ENCODE measurements at places on chromosomes 3 and 15.

- DNase-seq, result no peak
Measured at GRCh38 chr15:96002890-96003859, 327.3 kb upstream of the NR2F2 start.

DNA sequence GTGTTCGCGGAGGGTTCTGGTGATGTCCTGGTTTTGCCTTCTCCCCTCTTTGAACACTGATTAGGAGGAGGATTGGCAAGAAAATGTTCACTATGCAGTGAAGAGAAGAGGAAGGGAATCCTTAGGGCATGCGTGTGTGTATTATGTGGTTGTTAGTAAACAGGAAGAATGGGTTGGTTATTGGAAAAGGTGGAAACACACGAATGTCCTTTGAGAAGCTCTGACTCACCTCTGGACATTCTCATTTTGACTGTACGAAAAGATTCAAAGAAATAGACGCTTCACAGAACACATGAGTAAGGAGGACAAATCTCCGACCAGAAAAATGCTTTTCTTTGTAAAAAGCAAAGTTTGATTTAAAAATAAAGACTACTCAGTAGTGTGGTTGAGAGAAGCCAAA, 188.8 kb upstream of the PRICKLE2 start:
- no peak for DNase-seq

- peak; percentile 40 for DNase-seq
Measured at GRCh38 chr3:190697901-190698300, 164.6 kb downstream of the GMNC start.

DNA sequence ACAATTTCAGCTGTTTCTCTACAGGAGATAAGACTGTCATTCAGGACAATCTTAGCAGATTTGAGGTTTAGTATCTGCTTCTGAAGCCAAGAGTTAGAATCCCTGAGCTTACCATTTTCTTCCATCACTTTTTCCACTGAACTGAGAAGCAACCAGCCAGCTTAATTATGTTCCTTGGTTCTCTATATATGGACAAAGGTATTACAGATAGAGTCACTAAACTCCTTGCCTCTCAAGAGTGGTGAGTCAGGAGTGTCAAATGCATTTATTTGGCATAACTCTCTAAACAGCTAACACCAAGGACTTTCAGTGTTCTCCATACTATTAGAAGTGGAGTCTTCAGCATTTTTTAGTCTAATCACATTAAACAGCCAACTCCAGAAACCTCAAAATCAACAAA, 239.3 kb downstream of the ALCAM start:
- DNase-seq, result peak; percentile 84

GRCh38 chr3:68957895-68958294, 25.5 kb upstream of the TAFA4 start:
- DNase-seq, result no peak

DNA sequence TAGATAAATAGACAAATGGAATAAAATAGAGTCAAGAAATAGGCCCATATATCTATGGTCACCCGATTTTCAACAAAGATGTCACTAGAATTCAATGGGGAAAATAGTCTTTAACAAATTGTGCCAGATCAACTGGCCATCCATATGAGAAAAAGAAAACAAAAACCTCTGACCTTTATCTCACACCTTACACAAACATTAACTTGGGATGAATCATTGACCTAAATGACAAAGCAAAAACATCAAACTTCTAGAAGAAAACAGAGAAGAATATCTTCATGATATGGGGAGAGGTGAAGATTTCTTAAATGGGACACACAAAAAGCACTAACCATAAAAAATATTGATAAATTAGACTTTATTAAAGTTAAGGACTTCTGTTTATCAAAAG, 31.9 kb downstream of the ITGA11 start:
- DNase-seq, result no peak

DNA sequence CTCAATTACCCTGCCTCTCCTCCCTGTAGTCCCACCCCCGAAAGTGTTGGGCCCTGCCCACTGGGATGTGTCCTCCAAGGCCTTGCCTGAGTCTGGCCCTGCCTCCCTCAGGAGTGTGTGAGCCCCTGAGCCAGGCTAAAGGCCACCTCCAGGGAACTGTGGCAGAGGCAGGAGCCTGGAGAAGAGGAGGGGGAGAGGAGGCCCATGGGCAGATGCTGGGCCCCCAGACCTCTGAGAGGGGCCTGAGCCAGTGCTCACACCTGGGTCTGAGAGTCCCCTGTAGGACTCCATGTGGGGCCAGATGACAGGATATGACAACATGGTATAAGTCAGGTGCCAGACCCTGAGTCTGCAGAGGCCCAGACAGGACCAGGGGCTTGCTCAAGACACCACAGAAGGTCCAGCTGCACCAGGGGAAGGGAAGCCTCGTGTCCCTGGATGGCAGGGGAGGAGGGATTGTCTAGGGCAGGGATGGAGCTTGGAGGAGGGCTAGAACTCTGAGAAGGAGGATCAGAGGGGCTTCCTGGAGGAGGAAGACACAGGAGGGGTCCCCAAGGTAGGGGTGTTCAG, 217.9 kb downstream of the TBC1D2B start:
- DNase-seq, result no peak

GRCh38 chr15:77504306-77504705, 83.6 kb downstream of the HMG20A start:
- DNase-seq, result no peak

GRCh38 chr3:120102232-120102631, 8.0 kb upstream of the GSK3B start:
- no peak for DNase-seq

GRCh38 chr3:35664460-35664919, 25.2 kb downstream of the ARPP21 start:
- no peak for DNase-seq

GRCh38 chr3:142215106-142215505, 10.3 kb downstream of the GK5 start:
- peak; percentile 30 for DNase-seq

DNA sequence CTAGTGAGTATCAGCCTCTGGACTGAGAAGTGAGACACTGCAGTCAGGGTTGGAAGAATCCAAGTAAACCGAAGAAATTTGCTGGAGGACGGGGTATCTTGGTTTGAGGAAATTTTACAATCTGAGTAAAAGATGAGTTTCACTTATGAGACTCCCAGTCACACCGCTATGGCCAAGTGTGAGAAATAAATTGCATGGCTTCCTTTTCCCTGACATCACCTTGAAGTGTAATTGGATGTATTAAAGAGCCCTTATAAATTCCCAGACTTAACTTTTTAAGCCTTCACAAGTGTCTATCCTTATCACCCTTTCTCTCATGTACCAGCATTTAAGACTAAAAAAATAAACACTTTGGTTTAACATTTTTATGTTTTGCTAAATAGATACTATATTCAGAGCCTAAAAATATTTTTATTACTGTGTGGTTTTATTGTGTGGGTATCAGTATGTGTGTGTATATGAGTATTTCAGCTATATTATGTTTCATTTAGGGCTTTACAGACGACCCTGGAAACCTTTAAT, 23.8 kb downstream of the USP3 start:
- peak; percentile 59 for DNase-seq

GRCh38 chr3:20743553-20744321, 557.7 kb upstream of the SGO1 start:
- DNase-seq, result no peak

DNA sequence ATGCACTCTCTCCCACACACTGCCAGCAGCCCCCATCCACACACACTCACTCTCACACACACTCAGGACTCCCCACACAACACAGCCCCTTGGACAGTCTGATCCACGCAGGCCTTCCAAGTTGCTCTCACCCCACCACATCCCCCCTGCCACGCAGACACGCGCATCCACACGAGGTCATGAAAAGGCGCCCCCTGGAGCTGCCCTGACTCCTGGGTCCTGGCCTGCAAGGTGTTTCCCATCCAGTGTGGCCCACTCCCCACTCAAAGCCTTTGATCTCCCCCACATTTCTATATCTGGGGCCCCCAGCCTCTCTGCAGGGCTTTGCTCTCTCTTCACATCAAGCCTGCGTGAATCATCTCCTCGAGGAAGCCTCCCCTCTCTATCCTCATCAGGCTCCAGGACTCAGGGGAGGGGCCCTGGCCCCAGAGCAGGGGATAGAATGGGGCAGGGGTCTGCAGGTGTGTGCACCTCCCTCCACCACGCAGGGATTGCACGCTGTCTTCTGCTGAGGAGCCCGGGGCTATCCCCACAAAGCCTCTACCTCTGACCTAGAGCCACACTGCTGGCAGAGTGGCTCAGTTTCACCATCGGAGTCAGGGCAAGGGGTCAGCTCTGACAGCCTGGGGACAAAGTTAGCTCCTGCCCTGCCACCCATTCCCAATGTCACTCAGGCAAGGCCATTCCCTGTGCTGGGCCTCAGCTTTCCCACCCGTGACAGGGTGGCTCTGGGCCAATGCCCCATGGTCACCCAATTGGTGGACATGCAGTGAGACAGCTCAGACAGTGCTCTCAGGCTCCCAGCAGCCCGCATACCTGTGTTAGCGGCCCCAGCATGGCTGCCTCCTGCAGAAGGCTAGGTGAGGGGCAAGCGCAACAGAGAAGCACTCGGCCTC, 6.4 kb downstream of the MYL3 start:
- no peak for DNase-seq

DNA sequence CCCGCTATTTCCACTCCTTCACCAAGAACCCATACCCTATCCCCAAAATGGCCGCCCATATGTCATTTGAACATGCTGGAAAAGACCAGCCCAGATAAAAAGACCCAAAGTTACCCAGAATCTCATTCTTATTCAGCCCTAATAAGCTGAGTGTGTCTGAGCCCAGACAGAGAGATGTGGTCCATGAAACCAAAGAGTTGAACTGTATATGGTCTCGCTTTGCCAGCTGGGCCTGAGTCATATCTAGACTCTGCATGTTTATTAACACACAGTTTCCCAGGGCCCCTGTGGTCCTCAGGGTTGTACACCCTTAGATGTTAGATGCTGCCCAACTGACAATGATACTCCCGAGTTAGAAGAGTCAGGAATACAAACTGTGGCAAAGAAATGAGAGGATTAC, 201.9 kb upstream of the STRIT1 start:
- DNase-seq, result peak; percentile 5

DNA sequence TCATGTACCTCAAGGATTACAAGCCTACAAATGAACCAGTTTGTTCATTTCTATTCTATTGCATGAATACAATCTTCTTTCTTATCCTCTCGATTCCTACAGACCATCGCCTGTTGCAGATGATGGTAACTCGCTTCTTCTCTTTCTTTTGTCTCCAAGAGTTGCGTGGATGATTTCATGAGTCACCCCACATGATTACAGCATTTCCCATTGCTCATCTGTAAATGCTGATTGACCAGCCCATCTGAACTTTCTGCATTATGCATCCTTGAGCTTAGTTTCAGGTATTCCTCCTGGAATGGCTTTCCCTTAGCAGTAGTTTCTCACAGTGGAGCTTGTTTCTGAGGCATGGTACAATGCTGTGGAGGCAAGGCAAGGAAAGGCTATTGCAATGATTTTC, 109.6 kb upstream of the TOPAZ1 start:
- DNase-seq, result no peak

DNA sequence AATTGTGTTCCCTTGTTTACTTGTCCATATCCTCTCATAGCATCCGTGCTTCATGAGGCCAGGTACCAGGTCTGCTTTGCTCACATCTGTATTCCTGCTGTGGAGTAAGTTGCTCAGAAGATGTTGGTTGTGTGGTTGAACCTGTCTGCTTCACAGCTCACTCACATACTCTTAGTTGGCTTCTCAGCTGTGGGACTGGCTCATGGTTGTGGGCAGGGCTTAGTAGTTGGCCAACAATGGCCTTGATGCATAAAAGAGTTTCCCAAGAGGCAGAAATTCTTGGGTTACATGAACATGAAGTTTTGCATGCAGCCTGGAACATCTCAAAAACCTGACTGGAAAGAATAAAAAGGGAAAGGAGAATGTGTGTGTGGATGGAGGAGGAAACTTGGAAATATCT, 17.0 kb downstream of the CELF6 start:
- DNase-seq, result no peak

DNA sequence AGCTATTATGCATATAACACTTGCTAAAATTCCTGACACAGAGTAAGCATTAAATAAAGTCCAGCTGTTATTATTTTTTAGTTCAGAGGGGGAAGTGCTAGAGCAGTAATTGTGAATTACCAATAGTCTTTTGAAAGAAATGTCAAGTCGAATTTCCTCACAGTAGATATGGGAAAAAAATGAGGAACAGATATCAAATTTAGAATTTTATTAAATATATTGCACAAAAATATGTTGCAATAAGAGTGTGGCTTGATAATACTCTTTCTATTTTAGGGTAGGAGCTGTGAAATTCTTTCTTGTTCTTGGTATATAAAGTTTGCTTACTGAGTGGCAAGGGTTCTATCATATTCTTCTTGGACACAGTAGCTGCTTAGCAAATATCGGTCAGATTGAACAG, 181.3 kb downstream of the NFKBIZ start:
- DNase-seq, result no peak

GRCh38 chr3:105364128-105364527, 2.6 kb upstream of the ALCAM start:
- DNase-seq, result peak; percentile 84

GRCh38 chr3:134791992-134792391, 3.1 kb upstream of the EPHB1 start:
- DNase-seq, result no peak

DNA sequence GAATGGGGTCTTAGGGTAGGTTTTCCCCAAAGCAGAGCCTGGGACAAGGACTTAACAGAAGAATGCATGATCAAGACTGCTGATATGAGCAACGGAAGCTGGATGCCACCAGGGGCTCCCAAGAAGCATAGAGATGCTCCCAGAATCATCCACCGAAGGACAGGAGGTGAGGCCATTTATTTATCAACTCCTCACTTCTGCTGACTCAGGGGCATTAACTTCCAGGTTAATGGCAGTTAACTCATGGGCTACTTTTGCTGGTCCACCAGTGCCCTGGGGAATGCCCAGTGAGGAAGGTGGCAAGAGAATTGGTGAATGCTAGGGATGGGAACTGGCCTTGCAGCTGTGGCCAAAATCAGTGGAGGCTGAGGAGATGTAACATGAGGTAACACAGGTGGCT, 27.8 kb downstream of the TAFA4 start:
- no peak for DNase-seq

DNA sequence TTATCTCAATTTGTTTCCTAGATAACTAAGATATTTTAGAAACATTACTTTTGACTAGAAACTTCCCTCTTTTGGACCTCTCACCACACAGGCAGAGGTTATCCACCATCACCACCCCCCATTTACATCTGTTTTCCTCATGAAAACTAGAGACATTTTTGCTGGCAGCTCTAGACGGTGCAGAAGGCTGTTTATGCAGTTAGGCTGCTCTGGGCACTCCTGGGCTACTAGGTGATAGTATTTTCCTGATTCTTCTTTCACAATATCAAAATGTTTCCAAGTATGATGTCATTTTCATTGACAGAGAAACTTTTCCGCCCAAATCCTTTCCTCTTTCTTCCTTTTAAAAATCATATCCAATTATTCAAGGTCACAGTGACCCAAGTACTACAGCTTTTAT, 67.1 kb downstream of the PLOD2 start:
- DNase-seq, result no peak

DNA sequence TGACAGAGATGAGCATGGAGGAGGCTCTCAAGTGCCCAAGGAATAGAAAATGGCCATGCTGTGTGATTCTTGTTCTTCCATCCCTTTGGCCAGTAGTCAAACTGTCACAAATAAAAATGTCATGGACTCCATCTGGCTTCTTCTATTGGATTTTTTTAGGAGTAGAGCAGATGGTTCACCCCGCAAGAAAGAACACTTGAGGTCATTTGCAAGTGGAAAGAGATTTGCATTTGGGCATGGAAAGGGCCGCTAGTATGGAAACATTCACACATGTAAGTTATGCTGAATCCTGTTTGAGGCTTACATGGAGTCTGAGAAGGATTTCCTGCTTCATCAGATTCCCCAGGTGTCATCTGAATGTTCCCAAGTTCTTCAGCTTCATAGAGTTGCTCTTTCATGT, 53.1 kb upstream of the CFAP161 start:
- DNase-seq, result no peak

- DNase-seq, result peak; percentile 23
Measured at GRCh38 chr3:114128231-114128630, 50.6 kb downstream of the DRD3 start.
